Stimulated activated CD4-positive, alpha-beta T cell treated with anti-CD3 and anti-CD28 coated beads, Interleukin-1b, Interleukin-23, amount 100 ng/mL, for 1 hour (primary cell): ENCODE measurements at places on chromosomes 5 and 9.

GRCh38 chr5:4205398-4205797 is 609.8 kb downstream of the IRX1 start:
- no peak for DNase-seq

DNA sequence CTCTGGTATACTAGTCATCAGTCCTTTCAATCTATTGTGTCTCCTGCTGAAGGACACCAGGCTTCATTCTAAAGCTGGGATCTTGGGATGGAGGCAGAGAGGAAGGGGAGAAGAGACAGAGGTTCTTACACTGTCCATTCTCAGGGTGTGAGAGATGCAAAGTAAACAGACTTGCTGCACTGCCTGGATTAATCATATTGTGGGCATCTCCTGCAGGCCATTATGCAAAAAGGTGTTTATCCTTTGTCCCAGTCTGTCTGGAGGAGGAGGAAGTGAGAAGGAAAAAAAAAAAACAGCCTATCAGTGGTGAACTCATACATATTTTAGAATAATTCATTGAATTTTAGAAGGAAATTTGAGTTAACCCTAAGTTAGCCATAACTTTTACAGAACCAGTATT is 92.9 kb upstream of the TNPO1 start:
- DNase-seq = no peak

DNA sequence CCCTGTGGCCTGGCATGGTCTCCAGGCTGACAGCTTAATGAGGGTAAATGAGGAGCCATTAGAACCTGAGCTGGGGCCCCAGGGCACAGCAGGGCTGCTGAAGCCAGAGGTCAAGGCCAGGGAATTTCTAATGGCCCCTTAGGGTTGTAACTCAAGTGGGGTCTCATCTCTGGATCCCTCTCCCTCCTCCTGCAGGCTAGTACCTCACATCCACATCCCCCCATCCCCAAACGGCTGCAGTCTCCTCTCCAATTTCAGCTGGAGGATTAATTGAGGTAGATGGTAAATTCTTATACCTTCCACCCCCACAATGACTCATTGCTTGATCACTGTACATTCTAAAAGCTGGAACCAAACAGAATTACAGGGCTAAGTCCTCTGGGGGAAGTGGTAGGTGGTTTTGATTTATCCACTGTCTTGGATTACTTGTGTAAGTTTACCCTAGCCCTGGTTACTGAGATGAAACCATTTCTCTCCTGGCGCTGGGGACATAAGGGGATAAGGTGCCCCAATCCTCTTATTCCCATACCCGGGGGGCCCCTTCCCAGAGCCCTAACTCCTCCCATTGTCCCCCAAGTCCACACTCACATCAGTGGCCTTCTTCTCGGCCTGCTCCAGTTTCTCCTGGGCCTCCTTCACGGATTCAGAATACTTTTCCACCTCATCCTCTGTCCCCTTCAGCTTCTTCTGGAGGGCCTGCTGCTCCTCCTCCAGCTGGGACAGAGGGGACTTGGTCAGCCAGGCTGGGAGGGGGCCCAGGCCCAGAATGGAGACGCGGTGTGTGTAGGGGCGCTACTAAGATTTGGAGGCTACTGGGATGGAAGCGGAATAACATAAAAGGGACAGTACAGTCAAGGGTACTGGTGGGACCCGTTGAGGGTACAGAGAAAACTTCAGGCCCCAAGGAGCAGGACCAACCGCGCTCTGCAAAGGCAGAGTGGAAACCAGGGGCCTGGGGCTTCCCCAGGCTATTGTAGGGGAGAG is 875 bp downstream of the TPM2 start:
- DNase-seq = no peak

- no peak for DNase-seq
Observed at GRCh38 chr9:14278291-14278721, 35.6 kb downstream of the NFIB start.

- no peak for DNase-seq
Observed at GRCh38 chr9:73200694-73201452, 49.2 kb downstream of the ANXA1 start.

GRCh38 chr5:137278476-137278875 is 220.7 kb downstream of the SPOCK1 start:
- no peak for DNase-seq

- DNase-seq = no peak
Observed at GRCh38 chr9:113619491-113620376, 156.2 kb downstream of the RGS3 start.

DNA sequence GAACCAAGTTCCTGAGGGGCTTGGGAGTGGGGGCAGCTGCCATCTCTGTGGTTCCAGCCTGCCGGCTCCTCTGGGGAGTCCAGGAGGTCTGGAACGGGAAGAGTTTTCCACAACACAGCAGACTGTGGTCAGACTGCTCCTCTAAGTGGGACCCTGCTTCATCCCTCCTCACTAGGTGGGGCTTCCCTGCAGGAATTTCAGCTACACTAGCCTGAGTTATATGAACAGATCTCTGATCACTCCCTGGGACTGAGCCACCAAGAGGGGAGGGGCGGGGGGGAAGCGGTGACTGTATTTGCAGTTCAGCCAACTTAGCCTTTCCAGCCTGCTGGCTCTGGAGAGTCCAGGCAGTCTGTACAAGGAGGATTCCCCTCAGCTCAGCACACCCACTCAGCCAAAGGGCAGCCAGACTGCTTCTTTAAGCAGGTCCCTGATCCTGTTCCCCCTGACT is 19.4 kb downstream of the DTWD2 start:
- DNase-seq = no peak

DNA sequence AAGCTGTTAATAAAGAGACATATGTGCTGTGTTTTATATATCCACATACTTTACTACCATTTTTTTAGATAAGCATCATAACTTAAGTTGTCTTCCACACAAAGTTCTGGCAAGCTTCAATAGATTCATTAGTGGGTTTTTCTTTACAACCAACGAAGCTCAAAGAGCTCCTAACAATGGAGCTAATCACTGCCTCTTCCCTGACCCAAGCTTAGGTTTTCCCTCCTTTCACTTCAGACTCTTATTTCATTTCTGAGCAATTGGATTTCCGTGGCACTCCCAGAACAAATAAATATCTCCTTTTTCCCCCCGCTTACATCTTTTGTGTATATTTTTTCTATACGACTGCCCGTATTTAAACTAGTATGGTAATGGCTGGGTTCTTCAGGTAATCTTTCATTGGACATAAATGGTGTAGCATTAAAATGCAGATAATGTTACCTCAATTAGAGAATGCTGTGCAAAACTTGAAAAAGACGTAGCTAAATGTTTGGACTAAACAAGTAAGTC is 275.5 kb upstream of the TMEM161B start:
- DNase-seq = no peak

DNA sequence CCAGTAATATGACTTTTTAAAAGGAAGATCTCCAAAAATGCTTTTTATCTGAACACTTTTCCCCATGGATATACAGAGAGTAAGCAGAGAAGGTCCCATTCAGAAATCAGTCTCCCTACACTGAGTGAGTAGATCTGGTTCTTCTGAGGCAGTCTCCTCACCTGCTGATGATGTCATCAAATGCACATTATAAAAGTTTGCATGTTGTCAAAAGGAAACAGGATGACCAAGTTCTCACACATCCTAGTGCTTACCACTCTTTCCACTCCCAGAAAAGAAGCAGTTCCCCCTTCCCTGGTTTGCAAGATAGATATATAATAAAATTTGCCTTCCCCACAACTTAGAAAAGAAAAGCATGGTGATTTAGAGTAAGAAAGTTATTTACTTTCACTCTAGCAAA is 180.5 kb downstream of the RAB3C start:
- no peak for DNase-seq

GRCh38 chr5:9056046-9056445 is 489.8 kb downstream of the SEMA5A start:
- DNase-seq = no peak

GRCh38 chr5:58946230-58946629 is 363.4 kb downstream of the RAB3C start:
- DNase-seq = no peak

- no peak for DNase-seq
Observed at GRCh38 chr5:137201876-137202275, 297.2 kb downstream of the SPOCK1 start.

- DNase-seq = no peak
Observed at GRCh38 chr5:7793895-7794294, 57.0 kb downstream of the CFAP90 start.

GRCh38 chr5:41795125-41795524 is 75.1 kb downstream of the OXCT1 start:
- DNase-seq = no peak

DNA sequence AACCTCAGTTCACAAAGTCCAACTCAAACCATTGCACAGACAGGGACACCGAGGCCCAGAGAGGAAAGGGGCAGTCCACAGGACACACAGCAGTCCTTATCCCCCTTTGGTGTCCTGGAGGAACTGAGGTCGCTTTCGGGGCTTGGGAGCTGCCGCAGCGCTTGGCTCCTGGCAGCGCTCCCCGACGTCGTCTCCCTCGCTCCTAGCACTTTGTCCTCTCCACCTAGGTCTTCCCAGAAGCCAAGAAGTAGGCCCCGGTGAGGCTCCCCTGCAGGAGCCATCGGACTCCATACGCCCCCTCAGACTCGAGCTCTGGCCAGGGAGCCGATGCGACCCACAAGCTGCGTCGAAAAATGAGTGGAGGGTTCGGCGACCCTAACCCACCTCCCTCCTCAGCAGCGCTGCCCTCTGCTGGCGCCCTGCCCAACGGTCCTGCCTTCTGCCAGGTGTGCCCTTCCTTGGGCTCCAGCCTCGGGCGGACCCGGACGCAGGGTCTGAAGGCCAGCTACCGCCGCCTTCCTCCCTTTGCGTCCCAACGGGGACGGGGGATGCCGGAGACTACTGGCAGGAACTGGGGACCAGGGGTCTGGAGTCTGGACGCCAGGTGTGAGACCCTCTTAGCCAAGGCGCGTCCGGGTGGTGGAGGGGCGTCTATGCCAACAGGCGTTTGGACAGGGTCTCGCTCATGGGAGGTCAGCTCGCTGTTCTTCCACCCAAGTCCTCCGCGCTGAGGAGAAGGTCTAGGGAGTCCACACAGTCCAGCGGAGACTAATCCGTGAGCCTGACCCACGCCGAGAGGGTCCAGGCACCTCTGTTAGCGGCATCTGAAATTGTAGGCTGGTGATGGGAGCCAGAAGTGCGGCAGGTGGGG is 2.1 kb upstream of the PRDM12 start:
- no peak for DNase-seq

DNA sequence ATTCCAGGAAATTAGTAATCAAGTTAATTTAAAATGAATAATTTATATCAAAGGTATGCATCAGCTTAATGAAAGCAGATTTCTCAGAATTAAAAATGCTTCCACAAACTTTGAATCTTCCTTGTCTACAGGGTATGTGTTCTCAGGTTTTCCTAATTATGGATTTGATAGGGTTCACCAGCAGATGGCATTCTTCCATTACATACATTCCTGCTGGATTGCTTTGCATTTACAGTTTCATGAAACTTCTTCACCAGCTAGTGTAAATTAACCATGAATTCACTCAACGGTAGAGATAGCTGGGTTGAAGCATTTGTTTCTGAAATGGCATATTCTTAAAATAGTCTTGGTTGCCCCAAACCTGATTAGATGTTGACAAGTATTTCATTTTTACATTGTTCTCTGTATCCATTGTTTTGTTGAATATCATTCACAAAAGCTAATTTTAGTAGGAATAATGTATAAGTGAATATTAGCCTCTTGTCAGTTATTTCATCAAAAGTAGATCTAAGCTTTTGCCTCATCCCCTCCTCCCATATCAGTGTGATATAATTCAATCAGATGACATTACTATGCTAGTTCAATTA is 68.7 kb upstream of the WDR41 start:
- DNase-seq = no peak

GRCh38 chr5:145598983-145599382 is 236.2 kb downstream of the PRELID2 start:
- no peak for DNase-seq

DNA sequence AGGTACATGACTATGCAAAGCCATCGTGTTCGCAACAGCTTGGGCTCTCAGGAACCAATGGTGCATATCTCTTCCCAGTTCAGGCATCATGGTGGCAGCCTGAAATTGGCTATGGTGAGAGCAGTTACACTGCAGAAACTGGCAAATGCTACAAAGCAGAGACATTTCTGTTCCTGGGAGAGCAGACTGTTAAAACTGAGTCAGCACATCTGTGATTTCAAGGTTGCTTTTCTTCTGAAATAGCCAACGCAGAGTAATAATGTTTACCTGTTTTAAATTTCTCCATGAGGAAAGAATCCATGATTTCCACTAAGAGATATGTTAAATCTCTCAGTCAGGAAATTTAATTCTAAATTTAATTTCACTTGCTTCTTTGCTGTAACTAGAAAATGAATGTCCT is 47.8 kb downstream of the C7 start:
- no peak for DNase-seq

DNA sequence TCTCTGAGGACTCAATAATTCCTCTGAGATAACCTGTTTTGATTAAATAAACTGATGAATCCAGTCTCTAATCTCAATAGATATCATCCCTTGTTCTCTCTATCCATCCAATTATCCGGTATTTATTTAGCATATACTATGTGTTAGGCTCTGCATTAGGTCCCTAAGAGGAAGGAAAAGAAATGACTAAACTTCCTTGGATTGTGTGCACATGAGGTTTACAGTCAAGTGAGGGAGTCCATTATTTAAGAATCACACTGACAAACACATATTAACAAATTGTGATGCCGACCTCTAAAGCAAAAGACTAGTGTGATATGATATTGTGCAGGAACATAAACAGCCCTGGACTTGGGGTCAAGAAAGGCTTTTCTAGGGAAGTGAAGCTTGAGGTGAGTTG is 140.8 kb downstream of the HMHB1 start:
- DNase-seq = no peak

GRCh38 chr5:78717674-78718584 is 69.4 kb upstream of the LHFPL2 start:
- no peak for DNase-seq

- no peak for DNase-seq
Observed at GRCh38 chr5:124287813-124288212, 458.6 kb downstream of the ZNF608 start.

- no peak for DNase-seq
Observed at GRCh38 chr5:111937094-111937493, 180.1 kb upstream of the NREP start.

GRCh38 chr9:118094387-118094786 is 390.2 kb downstream of the TLR4 start:
- DNase-seq = no peak

DNA sequence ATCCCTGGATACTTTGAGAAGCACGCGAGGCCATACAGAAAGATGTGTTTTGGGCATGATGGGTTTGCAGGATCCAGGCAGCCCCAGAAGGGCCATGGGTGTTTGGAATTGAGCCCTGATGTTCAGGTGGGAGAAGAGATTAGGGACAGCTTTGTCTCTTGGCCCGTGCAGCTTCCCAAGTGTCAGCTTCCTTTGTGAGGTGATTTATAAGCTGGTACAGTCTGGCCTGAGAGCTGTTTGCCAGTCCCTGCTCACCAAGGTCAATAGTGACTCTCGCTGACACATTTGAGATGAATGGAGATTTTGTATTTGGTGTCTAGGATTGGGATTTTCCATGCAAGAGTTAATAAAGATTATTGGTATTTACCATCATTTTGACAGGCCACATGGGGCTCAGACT is 165.9 kb downstream of the ICE1 start:
- DNase-seq = no peak

GRCh38 chr5:32449262-32449661 is 4.7 kb upstream of the ZFR start:
- no peak for DNase-seq

- no peak for DNase-seq
Observed at GRCh38 chr9:34496149-34496712, 26.6 kb downstream of the ENHO start.

- no peak for DNase-seq
Observed at GRCh38 chr9:108486831-108487230, 369.0 kb downstream of the ACTL7B start.
